ENCODE measurements at places on chromosomes 2 and 18. TPM values are rescaled to one million over a fixed set of nuclear protein-coding genes. Genes with fewer than 3 reads are reported as not detected.

KIF3C gene
- polyA plus RNA-seq, result 8.3 TPM

DNA sequence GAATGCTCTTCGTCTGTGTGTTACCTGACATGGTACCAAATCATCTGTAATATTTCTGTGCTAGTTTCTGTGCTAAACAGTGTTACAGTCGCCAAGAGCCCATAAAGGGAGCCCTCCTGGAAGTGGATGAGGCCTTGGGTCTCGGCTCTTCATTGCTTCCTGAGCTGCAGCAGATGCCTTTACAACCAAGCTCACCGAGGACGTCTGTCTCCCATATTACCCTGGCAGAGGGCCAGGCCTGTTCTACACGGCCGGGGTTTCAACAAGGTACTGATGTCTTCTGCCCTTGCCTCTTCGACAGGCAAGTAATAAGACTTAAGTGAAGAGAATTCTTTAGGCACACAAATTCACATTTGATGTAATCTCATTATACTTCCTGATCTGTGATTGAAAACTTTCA is 16.8 kb downstream of the RPL31 start:
- no peak for DNase-seq

- no peak for DNase-seq
Measured at GRCh38 chr2:19380532-19380931, 22.1 kb upstream of the OSR1 start.

- no peak for DNase-seq
Measured at GRCh38 chr2:187174582-187174981, 273.5 kb downstream of the CALCRL start.

- no peak for DNase-seq
Measured at GRCh38 chr2:178895872-178896271, 88.6 kb upstream of the TTN start.

DNAH7 gene
- 0.15 TPM for polyA plus RNA-seq

DPP10 gene
- polyA plus RNA-seq, result 0.32 TPM

SERPINB4 gene
- polyA plus RNA-seq, result not detected

PRSS56 gene
- 3.4 TPM for polyA plus RNA-seq

NT5DC4 gene
- polyA plus RNA-seq, result 0.09 TPM

ERFE gene
- 11.2 TPM for polyA plus RNA-seq

DNA sequence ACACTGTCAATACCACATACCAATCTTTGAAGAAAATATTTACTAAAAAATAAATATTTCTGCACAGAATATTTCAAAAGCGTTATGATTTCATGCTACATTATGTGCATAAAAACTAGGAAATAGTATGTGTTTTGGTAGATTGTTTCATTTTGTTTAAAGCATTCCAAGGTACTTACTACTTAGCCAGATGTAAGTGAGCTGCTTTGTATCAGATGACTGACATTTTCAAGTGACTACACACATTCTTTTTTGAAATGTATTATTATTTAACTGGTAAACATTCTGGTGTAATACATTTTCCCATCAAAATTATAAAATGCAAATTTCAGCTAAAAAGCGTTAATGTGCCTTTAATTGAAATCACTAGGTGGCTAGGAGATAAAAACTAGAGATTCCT is 21.5 kb downstream of the GCA start:
- no peak for DNase-seq

- DNase-seq, result no peak
Measured at GRCh38 chr2:236777408-236777807, 207.8 kb downstream of the ACKR3 start.

COLEC11 gene
- 0.40 TPM for polyA plus RNA-seq

GRCh38 chr2:208320686-208321085 is 54.6 kb downstream of the PIKFYVE start:
- DNase-seq, result peak; percentile 40

PROM2 gene
- 1.5 TPM for polyA plus RNA-seq

IL1F10 gene
- polyA plus RNA-seq, result not detected

DNA sequence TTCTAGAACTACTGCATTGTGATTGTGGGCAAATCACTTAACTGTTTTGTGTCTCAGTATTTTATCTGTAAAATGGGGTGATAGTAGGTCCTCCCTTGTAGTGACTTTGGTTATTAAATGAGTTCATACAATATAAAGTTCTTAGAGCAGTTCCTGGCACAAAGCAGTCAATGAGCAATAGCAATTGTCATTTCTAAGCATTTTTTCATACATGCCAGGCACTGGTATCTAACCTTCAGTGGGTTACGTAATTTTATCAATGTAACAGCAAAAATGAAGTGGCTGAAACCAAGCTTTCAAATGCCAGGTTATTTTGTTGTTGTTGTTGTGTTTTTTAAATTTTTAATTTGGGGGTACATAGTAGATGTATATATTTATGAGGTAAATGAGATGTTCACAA is 401.9 kb downstream of the MEIS1 start:
- DNase-seq, result no peak

DSG2 gene
- polyA plus RNA-seq, result 4.9 TPM

PUM2 gene
- polyA plus RNA-seq, result 57.6 TPM

DNA sequence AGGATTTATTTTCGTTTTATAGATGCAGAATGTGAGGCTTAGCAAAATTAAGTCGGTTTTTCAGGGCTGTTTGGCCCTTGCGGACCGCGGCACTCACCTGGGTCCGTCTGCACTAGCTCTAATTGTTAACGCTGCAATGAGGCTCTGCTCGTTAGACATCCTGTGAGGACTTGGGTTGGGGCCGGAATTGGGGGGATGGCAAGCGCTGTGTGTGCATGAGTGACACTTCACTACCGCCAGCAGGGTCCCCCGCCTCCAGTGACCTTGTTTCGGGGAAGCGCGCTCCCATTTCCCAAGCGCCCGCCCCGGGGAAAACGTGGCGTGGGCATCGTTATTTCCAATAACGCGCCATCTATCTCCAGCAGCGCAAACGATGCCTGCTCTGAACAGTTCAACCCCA is 54.2 kb downstream of the KCNG2 start:
- no peak for DNase-seq

GRCh38 chr18:6341709-6342108 is 73.0 kb downstream of the L3MBTL4 start:
- DNase-seq, result no peak

DNA sequence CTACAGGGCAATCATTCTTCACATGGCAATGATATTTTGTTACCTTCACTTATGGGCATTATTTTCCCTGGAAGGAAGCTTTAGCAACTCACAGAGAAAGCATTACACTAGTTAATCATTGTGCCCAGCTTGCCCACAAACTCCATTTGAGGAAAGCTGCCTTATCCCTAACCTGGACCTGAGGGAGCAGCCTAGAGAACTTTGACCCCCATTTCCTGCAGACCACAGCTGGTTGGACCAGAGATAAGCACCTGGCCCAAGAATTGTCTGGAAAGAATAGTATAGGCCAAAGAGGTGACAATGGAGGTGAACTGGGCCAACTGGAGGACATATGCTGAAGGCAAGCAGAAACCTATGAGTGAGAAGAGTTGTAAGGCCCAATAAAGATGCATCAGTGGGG is 48.4 kb upstream of the SESTD1 start:
- no peak for DNase-seq

WIPF1 gene
- 34.2 TPM for polyA plus RNA-seq

DNA sequence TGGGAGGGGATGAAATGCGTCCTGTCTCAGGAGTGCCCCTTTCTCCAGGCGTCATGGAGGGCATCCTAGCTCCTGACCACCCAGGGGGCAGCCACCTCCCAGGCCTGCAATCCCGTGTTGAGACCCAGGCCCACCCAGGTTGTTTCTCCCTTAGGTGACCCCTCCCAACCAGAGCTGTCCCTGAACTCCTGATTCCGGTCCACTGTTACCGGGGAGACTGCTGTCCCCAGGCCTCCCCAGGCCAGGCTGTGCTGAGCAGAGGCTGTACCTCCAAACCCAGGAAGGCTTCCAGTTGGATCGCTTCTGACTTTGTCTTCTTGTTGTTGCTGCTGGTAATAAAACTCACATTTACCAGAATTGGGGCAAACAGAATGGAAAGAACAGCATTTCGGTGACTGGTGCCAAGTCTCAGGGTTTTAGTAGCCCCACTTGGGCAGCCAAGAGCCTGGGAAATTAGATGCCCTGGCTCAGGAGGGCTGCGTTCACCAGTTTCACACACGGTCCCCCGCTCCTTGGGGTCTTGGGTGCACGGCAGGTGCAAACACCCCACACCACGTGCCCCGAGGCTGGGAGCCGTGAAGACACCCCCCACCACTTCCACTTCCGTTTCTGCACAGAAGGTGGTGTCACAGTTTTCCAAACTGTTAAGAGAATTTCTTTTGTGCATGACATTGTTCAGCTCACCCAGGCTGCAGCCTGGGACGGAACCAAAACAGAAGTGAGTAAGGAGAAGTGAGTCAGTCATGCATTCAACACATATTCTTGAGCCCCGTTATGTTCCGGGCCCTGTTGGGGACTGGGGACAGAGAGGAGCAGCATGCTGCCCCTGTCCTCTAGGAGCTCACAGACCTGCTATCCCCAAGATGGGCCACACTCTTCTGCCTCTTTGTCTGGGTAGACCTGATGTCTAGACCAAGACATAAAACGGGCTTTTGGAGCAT is 29.4 kb downstream of the ITM2C start:
- DNase-seq, result no peak

FOXI3 gene
- 0.05 TPM for polyA plus RNA-seq

- no peak for DNase-seq
Measured at GRCh38 chr18:50492097-50492496, 67.8 kb upstream of the MAPK4 start.

ACVR1C gene
- polyA plus RNA-seq, result 0.14 TPM

- no peak for DNase-seq
Measured at GRCh38 chr2:37587817-37588216, 83.6 kb downstream of the CDC42EP3 start.

- no peak for DNase-seq
Measured at GRCh38 chr2:15665067-15665942, 73.6 kb downstream of the DDX1 start.

BZW1 gene
- 105 TPM for polyA plus RNA-seq

GRCh38 chr2:132797071-132797470 is 127.1 kb upstream of the LYPD1 start:
- no peak for DNase-seq

GRCh38 chr18:62935994-62936393 is 220.7 kb downstream of the PHLPP1 start:
- DNase-seq, result no peak

REEP1 gene
- 76.7 TPM for polyA plus RNA-seq

GRCh38 chr18:45793264-45793965 is 32.1 kb upstream of the SIGLEC15 start:
- no peak for DNase-seq

GRCh38 chr2:21007129-21008013 is 36.5 kb downstream of the APOB start:
- no peak for DNase-seq

- no peak for DNase-seq
Measured at GRCh38 chr18:47898696-47899095, 31.8 kb downstream of the SMAD2 start.

- DNase-seq, result no peak
Measured at GRCh38 chr18:21316296-21316695, 74.3 kb downstream of the GREB1L start.

DNA sequence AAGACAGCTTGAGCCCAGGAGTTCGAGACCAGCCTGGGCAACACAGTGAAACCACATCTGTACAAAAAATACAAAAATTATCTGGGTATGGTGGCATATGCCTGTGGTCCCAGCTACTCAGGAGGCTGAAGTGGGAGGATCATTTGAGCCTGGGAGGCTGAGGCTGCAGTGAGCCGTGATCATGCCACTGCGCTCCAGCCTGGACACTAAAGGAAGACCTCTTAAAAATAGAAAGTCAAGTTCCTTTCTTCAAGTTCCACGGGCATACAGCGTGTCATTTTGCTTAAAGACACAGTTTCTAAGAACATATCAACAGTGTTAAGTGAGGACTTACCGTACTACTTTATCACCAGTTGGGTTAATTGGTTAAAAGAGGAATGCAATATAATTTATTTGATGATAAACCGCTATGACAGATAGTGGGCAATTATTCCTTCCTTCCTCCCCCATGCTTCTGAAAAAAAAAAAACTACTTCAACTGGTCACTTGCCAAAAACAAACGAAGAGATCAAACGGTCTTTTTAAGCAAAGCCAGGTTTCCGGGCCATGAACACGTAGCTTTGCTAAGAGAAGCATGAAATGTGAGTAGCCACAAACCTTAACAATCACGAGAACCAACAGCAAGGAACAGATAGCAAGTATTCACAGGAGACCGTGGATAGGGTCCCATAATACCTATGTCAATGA is 21.4 kb downstream of the AP1S3 start:
- no peak for DNase-seq

GRCh38 chr2:231425811-231426703 is 30.5 kb downstream of the B3GNT7 start:
- DNase-seq, result no peak
